Stimulated activated naive CD8-positive, alpha-beta T cell treated with anti-CD3 and anti-CD28 coated beads, Interleukin-15, amount 100 ng/mL, for 72 hours (primary cell): ENCODE measurements at places on chromosomes 5 and 9.

DNA sequence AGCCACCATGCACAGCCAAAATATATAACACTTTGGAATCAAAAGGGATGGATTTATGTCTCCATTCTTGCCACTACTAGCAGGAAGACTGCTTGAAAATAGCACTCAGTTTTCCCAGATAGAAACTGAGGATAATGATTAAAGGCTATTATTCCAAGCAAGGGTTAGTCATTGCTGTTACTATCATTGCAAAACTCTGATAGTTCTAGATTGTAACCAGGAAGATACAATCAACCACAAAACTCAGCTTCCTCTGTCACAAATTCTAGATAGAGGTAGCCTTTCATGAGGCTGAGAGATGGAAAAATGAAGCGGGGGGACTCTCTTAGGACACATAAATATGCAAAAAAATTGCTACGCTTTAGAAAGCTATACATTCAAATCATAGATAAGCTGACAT is 3.1 kb downstream of the ANXA1 start:
- no peak for DNase-seq

GRCh38 chr5:172896465-172896864 is 62.4 kb downstream of the ERGIC1 start:
- DNase-seq = no peak

GRCh38 chr5:143536364-143536763 is 132.9 kb upstream of the NR3C1 start:
- no peak for DNase-seq

DNA sequence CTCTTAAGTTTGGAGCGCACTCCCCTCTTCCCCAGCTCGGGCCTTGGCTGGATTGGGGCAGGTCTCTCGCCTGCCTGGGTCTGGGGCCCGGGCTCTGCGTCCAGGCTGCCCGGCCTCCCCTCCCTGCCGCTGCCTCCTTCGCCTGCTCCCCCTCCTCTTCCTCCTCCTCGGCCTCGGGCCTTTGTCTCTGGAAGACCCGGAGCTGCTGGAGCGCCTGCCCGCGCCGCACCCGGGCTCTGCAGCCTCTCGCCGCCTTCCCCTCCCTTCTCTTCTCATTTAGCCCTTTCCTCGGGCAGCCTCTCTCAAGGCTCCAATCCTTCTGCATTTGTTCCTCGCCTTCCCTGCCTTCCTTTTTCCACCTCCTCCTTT is 218.5 kb downstream of the C9orf50 start:
- DNase-seq = no peak

DNA sequence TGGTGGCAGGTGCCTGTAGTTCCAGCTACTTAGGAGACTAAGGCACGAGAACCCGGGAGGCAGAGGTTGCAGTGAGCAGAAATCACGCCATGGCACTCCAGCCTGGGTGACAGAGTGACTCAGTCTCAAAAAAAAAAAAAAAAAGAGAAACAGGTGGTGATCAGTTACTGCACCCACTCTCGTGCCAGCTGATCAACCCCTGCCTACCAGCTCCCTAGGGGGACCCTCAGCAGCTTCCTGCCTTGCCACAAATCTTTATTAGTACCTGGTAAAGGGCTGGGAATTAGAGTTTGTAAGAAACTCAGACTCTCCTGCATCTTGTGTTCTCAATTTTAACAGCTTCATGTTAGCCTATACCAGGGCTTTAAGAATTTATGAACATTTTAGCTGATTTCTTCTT is 914.9 kb downstream of the EFNA5 start:
- no peak for DNase-seq

- no peak for DNase-seq
Measured at GRCh38 chr5:32600054-32600622, 14.8 kb downstream of the SUB1 start.

DNA sequence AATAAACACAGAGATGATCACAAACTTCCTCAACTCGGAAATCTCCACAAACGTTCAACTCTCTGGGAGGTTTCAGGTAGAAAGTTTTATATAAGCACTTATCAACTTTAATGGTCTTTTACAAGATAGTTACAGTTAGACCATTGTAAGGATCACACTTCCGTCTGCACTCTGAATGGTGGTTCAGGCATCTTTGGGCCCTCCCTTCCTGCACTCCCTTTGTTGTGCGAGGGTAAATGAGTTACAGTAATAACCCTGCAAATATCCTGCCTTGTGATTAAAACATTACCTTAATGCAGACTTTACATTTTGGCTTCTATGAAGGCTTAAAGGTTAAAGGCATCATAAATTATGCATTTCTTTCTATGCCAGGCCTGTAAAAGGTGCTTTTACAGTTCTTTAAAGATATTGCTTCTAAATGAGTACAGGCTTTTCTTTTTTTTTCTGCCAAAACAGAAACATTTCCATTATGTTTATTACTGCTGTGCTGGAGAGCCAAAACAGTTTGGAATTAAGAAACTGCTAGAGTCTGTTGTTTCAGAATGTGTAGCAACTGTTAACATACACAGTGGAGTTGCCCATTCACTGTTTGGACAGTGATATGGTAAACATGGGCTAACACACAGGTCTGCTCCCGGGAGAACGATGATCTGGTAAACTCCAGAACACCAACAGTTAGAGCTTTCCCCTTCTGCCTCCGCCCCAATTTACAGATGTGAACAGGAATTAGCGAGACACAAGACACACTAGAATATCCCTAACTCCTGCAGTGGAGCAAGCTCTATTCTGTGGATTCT is 1.1 kb downstream of the PRUNE2 start:
- DNase-seq = no peak

GRCh38 chr9:32635362-32635761 is at the start of gene TAF1L:
TAF1L (minus strand) TSS chr9:32635669; CDS start chr9:32635579, 90 bp downstream.
- no peak for DNase-seq

GRCh38 chr5:135878156-135878620 is 17.5 kb downstream of the IL9 start:
- no peak for DNase-seq

DNA sequence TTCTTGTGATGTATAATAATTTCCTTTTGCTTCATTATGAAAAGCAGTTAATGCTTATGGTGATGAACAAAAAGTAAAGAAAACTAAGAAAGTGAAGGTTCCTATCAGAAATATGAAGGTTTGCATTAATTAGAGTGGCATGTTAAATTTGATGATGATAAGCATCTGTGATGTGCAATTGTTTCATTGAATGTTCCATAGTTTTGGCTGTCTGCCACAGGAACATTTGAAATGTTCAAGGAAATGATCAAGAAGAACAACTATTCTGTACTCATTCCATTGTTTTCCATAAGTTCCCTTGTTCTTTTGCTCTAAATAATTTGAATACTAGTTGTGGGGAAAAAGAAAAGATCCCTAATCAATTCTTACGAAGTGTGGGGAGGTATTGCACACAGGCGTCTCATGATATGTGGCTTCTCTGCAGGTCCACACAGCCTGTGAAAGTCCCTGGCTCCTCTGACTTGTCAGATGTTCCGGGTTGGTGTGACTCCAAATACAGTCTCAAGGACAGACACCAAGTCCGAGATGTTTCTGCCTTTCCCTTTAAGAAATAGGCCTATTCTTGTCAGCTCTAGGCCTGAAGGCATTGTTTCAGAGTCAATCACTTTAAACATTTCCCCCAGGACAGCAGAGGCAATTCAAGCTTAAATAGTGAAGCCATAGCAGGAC is 152.6 kb upstream of the MAST4 start:
- no peak for DNase-seq

- no peak for DNase-seq
Measured at GRCh38 chr5:157915638-157916037, 56.7 kb upstream of the CLINT1 start.

DNA sequence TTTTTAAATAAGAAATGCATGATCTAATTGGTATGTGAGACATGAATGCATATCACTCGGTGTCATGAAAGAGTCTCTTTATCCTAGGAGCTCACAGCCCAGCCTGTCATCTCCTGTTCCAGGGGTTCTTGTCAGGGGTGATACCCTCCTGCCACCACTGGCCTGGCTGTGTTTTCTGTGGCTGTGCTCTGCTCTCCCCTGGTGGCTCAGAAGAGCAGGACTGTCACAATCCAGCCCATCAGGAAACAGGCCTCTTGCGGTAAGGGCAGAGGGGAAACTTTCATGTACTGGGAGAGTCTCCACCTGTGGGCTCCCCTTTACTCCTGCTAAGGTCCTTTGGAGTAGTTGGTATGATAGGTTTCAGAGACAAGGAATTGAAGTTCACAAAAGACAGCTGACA is 240.2 kb upstream of the GLRA1 start:
- no peak for DNase-seq

DNA sequence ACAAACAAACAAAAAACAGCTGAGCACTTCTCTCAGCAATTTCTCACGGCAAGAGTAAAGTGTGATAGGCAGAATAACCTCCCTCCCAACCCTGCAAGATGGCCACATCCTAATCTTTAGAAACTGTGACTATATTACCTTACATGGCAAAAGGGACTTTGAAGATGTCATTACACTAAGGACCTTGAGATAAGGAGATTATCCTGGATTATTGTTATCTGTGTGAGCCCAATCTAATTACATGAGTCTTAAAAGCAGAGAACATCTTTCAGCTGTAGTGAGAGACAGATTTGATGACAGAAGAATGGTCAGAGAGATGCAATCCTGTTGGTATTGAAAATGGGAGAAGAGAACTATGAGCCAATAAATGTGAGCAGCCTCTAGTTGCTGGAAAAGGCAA is 347.9 kb downstream of the CDH9 start:
- DNase-seq = no peak

DNA sequence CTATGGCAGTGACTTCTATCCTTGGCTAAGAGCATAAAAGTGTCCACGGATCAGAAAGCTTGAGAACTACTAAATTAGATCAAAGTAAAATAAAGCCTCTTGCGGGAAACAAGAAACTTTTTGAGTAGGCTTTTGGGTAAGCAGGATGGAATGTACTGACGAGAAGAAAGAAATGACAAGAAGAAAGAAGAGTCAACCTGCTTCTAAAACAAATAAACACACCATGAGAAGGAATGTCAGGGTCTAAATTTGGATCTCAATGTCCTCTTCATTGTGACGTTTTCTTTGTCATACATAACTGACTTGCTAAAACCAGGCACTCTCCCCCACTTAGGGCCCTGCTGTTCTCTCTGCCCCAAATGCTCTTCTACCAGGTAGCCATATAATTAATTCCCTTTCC is 290.1 kb upstream of the PTGER4 start:
- no peak for DNase-seq

DNA sequence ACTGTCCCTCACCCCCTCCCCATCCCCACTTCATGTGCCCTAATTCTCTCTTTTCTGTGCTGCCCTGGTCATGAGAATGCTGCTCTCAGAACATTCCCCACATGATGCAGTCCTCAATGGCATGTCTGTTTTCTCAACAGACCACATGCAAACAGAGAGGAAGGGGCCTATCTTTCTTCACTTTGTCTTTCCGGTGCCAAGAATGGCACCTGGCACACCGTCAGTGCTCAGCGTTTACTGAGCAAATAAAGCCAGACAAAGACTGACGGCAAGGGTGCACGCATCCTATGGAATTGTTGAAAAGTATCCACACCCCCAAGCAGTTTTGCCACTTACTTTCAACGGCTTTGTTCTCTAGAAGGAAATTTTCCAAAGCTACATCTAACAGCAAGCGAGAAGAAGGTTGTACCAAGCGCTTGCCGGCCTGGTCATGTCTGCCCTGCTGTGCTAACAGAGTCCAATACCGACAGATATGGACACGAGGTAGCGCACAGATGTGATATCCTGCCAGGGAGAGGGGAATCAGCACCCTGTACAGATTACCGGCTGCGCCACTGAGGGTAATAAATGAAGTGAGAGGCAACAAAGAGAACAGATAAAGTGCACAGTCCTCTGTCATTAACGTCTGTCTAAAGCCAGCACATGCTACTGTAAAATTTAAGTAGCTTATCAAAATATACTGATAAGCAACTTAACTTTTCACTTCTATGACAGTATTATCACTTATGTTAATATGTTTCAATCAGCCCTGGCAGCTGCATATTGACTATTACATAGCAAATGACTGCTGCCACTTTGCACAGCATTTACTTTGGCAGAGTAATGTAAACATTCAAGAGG is 251.7 kb downstream of the DENND1A start:
- no peak for DNase-seq

DNA sequence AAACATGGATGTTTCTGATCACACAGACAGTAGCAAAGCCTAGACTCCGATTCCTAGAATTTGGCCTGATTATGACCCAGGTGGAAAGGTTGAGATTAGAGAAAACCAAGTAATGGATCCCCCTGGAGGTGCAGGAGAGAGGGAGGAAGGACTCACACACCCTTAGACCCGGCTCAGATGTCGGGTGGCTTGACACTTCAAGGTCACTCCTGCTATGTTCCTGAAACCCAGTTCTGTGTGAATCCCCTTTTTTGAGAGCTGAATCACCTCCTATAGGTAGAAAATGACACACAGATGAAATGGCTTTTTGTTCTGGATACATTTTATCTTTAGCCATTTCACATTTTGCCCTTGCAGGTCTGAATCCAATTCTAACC is 192.8 kb downstream of the ARRDC3 start:
- no peak for DNase-seq

- DNase-seq = peak; percentile 37
Measured at GRCh38 chr5:36724467-36725332, 118.3 kb downstream of the SLC1A3 start.

- no peak for DNase-seq
Measured at GRCh38 chr5:124823380-124823779, 76.9 kb upstream of the ZNF608 start.

- DNase-seq = no peak
Measured at GRCh38 chr9:134592819-134593200, 48.8 kb upstream of the COL5A1 start.

- no peak for DNase-seq
Measured at GRCh38 chr9:125003332-125003731, 62.4 kb upstream of the GOLGA1 start.

DNA sequence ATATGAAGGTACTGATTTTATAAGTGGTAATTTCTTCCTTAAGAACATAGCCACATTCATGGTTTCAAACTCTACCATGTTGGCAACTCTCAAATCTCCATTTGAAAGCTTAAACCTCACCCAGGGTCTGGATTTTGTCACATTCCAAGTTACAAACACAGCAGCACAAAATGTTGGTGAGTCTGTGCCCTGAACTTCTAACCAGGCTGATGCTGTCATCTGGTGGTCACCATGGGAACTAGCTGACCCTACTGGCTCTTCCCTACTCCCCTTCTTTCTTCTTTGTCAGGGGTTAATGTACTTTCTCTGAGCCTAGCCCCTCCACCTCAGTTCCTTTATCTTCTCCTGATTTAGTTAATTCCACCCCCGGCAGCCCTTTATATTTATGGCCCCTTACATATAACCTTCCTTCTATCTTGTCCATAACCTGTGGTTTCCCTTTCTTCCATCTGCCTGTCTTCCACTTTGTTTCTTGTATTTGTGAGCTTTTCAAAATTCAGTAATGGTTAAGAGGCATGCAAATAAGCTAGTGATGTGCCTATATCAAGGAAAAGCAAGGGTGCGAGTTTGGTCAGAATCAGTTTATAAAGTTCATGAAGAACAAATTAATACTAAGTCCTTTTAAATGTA is 35.9 kb downstream of the TGFBR1 start:
- peak; percentile 36 for DNase-seq

GRCh38 chr9:27784847-27785713 is 211.8 kb upstream of the C9orf72 start:
- peak; percentile 68 for DNase-seq

- no peak for DNase-seq
Measured at GRCh38 chr5:139689631-139690063, 41.5 kb downstream of the CXXC5 start.
